ENCODE measurements at places on chromosomes 11 and 22.

DNA sequence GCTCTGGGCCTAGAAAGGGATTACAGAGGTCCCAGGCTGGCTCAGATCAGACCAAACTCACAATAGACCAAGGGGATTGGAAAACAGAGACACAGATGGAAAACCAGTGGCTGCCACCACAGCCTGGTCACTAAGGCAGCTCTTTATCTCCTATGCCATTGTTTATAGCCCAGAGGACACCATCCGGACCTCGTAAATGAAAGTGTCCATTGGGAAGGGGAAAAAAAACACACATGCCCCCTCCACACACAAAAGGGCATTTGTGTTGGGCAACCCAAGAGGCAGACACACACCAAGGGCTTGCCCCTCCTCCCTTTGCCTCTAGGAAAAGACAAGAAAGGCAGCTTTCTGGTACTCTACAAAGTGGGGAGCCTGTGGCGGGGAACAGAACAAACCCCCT is 85.9 kb downstream of the GAB2 start:
- DNase-seq, result no peak

GRCh38 chr22:30455075-30455840 is 16.6 kb downstream of the SEC14L3 start:
- no peak for DNase-seq

DNA sequence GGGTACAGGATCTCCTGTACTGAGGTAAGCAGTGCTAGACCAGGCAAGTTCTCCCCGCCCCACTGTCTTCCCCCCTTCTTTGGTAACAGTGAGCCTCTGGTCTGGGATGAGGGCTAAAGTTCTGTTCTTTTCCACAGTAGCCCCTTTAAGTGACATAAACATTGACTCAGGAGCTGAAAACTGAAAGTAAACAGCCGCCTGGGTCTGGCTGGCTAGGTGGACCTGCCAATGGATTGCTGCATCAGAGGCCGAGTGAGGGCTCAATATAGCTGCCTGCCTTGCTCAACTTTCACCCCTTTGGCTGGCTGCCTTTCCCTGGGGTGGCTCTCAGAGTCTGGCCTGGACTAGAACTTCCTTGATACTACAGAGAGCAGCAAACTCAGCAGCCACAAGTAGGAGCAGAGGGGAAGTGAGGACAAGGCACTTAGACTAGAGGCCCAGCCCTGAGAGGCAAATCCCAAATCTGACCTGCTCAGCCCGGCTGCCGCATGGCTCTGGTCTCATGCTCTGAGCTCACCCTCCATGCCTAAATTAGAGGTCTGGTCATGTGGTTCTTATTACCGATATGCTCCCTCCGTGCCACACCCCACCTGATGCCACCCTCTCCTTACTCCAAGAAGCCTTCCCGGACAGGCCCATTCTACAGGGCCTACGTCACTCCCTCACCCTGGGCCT is 9.6 kb upstream of the UCP3 start:
- no peak for DNase-seq

- no peak for DNase-seq
Observed at GRCh38 chr22:24459911-24460310, 32.5 kb downstream of the ADORA2A start.

- DNase-seq, result no peak
Observed at GRCh38 chr11:6666302-6667183, 10.9 kb upstream of the DCHS1 start.

Data from kidney (tissue), 22 donors.